ENCODE measurements at places on chromosomes 4 and X.

GRCh38 chr4:108533245-108533844, 87.0 kb upstream of the RPL34 start:
- DNase-seq, result no peak

DNA sequence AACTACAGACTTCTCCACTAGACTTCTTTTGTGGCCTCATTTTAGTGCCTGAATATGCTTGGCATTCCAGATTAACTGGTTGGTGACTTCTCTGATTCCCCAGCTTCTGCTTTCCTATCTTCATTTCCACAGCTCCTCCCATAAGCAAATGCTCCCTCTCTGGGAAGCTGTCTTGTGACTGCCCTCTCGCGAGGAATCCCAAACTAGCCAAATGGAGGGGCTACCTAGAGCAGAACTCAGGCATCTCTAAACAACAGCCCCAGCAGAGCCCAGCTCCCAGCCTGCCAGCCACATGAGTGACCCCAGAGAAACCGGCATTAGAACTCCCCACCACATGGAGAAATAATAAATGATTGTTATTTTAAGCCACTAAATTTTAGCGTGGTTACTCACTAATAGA, 7.6 kb upstream of the VEGFD start:
- DNase-seq, result no peak

- DNase-seq, result no peak
Measured at GRCh38 chr4:165398570-165398969, 19.8 kb downstream of the CPE start.

DNA sequence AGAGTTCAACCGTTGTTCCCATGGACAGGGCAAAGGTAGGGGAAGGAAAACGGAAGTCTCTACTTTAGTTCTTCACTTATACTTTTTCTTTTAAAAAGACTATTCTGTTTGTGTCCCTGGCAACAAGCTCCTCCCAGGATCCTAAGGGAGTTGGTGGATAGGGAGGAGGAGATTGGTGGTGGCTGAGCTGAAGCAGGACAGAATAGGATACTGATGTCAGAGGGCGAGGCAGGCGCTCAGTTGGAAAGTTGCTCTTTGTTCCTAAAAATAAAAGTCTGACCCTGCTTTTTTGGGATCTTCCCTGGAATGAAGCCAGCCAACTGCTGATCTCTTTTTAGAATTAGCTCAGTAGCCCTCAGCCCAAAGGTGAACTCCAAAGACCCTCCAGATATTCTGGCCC, 104.7 kb downstream of the MGST2 start:
- no peak for DNase-seq

- no peak for DNase-seq
Measured at GRCh38 chrX:24305905-24306304, 8.0 kb downstream of the SUPT20HL2 start.

DNA sequence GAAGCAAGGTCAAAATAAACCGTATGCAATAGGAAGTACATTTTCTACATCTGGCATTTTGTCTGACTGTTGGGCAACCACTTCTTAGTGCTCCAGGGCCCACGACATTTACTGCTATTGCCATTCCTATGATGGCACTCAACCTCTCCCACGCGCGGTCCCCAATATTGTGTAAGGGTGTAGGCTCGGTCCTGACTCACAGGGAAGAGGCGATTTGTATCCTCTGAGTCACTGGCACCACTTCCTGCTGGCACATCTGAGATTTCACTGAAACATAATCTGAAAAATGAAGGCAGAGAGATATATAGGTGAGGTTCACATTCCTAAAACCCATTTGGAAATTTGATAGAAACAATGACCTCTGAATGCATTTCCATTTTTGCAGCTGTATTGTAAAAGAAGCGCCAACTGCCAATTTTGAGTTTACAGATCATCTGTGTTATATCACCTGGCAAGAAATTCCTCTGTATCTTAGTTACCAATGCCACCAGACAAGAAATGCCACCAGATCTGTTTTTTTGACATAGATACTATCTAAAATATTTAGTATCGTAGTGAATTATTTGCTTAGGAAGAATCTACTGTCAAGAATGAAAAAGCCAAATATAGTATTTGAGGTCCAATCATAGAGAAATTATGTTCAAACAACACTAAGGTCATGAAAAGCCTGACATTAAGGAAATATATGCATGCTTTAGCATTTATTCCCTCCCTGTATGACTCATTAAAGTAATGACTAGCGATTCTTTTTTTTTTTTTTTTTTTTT, 9.8 kb downstream of the EREG start:
- DNase-seq, result no peak

GRCh38 chrX:52271206-52271605, 86.5 kb downstream of the MAGED4 start:
- DNase-seq, result no peak

All from effector memory CD4-positive, alpha-beta T cell (primary cell).